MCF 10A (cell line): ENCODE measurements at places on chromosomes 16 and 17. TPM values are rescaled to one million over a fixed set of nuclear protein-coding genes. Genes with fewer than 3 reads are reported as not detected.

The SOCS3 gene
- 2.5 and 4.8 TPM in 2 replicates for total RNA-seq

The CD300LB gene
- total RNA-seq, result not detected in 2 replicates

The KRTAP17-1 gene
- total RNA-seq, result not detected in 2 replicates

The CBFB gene
- total RNA-seq, result 87.1 and 105 TPM in 2 replicates

The WNK4 gene
- 2.3 and 5.4 TPM in 2 replicates for total RNA-seq

The TBC1D3C gene
- 3.4 TPM in 1 of 2 replicates, not detected in the other for total RNA-seq

The OSGIN1 gene
- total RNA-seq, result 3.7 and 6.3 TPM in 2 replicates
